Activated CD8-positive, alpha-beta memory T cell treated with anti-CD3 and anti-CD28 coated beads for 48 hours (primary cell): ENCODE measurements at places on chromosomes 5 and 9.

- no peak for DNase-seq
Measured at GRCh38 chr5:61670941-61671340, 338.9 kb downstream of the ZSWIM6 start.

DNA sequence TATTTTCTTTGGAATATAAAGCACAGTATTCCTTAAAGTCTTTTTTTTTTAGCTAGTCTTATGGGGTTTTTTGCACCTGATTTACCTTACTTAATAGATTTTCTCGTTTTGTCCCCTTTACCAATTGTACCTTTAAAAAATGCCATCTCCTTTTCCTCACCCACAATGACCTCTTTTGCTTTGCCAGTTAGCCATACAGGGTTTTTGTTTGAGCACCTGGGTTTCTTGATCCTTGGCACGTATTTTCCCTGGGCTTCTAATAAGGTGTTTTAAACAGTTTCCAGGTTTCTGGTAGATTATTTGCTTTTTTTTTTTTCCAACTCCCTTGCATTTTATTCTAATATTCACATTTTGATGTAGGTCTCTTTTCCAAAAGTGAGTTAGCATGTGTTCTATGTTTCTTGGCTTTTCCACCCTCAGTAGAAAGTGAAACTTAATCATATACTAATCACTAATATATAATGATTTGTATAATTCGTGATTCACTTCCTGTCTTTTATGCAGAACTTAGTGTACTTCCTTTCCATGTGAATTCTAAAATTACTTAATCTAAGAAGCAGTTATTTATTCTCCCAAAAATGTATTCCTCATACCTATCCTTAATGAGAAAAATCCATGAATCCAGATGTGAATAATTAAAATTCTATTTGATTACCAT, 673.9 kb upstream of the RGMB start:
- DNase-seq: no peak

- DNase-seq: no peak
Measured at GRCh38 chr5:143229426-143229895, 174.0 kb downstream of the NR3C1 start.

GRCh38 chr9:105890046-105890822, 195.9 kb downstream of the TMEM38B start:
- no peak for DNase-seq

GRCh38 chr9:127903557-127904475, 4.4 kb upstream of the ST6GALNAC6 start:
- DNase-seq: peak; percentile 74

DNA sequence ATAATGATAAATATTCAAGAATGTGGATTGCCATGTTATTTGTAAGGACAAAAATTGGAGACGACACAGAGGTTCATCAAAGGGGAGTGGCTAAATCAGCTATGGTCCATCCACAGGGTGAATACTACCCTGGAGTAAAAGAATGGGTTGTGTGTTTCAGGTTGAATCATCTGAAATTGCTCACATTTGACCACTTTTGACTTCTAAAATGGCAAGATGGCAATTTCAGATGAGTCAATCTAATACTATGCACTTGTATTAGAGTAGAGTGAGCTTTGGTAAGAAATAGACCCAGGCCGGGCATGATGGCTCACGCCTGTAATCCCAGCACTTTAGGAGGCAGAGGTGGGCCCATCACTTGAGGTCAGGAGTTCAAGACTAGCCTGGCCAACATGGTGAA, 131.8 kb downstream of the GAPVD1 start:
- DNase-seq: no peak

DNA sequence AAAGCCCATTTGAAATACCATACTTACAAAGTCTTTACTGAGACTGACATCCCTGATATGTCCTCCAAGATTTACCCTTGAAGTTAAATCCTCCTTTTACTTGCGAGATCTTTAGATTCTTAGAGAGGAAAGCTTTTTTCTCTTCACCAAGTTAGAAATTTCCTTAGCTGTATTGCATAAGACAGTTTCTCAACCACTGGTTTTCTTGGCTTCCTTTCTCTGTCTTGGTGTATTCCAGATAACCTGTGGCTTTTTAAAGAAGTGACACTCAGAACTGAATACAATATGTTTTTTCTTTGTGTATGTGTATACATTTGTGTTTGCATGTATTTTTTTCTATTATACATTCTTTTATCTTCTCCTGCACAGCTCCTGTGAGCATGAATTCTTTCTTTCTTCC, 65.0 kb downstream of the SNCAIP start:
- no peak for DNase-seq

- DNase-seq: peak; percentile 40
Measured at GRCh38 chr9:133782157-133783130, 44.3 kb upstream of the SARDH start.

- no peak for DNase-seq
Measured at GRCh38 chr5:125333416-125333815, 587.0 kb upstream of the ZNF608 start.

DNA sequence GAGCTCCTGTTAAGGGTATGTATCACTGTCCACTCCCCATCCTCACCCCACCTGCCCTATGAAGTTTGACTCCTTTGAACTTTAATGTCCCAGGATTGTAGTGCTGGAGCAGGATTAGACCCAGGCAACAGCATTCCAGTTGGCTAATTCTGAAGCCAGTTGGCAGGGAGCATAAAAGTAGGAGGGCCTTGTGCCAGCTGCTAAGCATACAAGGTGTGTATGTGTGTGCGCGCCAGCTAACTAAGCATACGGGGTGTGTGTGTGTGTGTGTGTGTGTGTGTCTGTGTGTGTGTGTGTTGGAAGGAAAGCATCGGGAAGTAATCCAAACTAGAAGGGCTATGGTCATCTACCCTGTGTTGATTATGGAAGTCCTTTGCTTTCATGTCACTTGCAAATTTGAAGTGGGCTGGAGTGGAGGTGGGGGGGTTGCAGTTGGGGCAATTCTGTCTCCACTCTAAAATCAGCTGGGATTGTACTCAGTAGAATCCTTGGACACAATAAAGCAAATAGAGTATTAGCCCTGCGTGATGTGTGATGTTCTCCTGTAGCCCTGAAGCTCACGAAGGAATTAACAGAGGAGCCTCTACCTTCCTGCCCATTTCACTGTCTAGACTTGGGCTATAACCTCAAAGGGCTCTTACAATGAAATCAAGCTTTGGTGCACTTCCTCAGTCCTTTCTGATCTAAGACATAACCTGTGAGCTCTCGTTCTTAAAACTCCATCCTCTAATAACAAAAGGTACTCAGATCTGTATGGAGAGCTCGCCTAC, 26.9 kb downstream of the HMGCR start:
- no peak for DNase-seq

- DNase-seq: no peak
Measured at GRCh38 chr9:16206518-16206917, 653.7 kb downstream of the CCDC171 start.

GRCh38 chr5:103298607-103299188, 40.1 kb downstream of the MACIR start:
- no peak for DNase-seq

GRCh38 chr5:112534611-112535255, 115.7 kb upstream of the EPB41L4A start:
- DNase-seq: no peak

DNA sequence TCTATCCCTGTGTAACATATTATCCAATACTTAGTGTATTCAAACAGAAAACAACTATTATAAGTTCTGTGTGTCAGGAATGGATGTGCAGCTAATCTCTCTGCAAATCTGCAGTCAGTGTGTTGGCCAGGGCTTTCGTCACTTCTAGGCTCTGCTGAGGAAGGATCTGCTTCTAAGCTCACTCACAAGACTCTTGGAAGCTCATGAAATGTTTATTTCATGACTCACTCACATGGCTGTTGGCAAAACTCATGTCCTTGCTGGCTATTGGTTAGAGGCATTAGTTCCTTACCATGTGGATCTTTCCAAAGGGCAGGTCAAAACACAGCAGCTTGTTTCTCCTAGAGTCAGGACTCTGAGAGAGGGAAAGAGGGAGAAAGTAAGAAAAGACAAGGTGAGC, 367.4 kb upstream of the SMARCA2 start:
- DNase-seq: no peak

DNA sequence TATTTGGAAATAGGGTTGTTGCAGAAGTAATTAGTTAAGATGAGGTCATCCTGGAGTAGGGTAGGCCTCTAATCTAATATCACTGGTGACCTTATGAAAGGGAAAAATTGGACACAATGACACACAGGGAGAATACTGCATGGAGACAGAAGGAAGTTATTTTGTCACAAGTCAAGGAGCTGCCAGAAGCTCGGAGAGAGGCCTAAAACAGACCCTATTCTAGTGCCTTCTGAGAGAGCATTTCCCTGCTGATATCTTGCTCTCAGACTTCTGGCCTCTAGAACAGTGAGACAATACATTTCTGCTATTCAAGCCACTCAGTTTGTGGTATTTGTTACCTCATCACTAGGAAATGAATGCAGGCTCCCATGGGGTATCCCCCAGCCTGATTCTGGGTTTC, 332.9 kb downstream of the CSNK1G3 start:
- DNase-seq: no peak

DNA sequence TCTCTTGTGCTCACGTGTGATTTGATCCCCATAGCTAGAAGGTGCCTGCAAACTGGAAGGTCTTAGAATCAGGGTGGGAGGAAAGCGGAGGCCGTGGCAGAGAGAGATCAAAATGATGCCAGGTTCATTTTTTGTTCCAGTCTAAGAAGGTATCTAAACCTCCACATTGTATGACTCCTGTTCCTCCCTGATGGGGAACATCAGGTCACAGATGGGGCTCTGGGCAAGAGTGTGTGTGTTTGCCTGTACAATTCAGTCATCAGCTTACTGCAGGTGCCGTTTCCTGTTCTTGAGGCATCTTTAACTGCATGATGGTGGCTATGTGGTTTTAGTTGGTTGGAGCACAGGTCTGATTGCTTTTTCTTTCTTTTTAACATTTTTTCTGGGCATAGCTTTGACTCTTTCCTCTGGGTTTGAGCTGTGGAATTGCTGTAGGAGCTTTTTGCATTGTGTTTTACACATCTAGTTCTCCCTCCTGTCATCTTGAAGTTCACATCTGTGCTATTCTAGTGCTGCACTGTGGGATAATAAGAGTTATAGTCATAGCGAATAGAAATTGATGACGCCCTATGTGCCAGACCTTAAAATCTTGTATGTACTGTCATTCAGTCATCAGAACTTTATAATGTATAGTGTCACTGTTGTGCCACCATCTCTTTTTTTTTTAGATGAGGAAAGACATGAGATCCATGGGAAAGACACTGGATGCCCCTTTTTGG, 30.8 kb downstream of the ARHGAP26 start:
- no peak for DNase-seq

- DNase-seq: no peak
Measured at GRCh38 chr5:96546120-96546519, 113.1 kb upstream of the PCSK1 start.

DNA sequence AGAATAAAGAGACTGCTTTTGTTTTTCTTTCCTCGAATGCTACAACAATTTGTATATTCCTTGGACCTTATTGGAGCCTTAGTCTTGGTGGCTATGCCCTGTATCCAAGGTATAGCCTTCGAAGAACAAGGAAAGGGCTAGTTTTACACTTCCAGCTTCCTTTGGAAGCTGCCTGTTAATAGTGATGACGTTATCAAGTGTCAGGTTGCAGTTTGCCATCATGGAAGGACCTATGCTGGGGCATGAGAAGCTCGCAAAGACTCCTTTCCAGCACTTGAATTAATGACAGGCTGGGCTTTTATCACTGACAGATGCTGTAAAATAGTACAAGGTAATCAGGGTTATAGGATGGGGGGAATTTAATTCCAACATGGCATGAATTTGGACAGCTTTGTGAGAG, 157.9 kb downstream of the KDM4C start:
- DNase-seq: no peak

DNA sequence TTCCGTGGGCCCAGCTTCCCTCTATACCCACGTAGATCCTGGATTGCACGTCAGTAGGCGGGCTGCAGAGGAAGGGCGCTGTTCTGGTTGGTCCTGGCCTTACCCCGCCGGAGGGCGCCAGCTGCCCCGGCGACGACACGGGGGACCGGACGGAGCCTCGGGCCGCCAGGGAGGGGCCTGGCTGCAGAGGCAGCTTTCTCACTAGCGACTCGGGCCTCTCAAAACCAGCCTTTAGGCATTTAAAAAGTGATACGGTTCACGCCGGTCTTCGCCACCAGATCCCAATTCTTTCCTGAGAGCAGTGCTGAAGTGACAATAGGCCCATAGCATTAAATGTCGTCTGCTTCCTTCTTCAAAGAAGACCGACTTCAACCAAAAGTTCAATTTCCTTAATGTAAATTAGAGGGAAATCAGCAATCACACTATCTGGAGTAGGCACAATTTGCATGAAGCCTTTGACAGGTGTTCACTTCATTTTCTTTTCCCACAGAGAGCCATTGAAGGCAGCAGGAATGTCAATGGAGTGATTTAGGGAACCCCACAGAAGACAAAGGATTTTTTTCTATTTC, 17.6 kb upstream of the UBE2D2 start:
- DNase-seq: no peak

GRCh38 chr9:132037458-132037857, 42.2 kb downstream of the MED27 start:
- DNase-seq: no peak

- no peak for DNase-seq
Measured at GRCh38 chr5:60538955-60539866, 160.8 kb downstream of the DEPDC1B start.

DNA sequence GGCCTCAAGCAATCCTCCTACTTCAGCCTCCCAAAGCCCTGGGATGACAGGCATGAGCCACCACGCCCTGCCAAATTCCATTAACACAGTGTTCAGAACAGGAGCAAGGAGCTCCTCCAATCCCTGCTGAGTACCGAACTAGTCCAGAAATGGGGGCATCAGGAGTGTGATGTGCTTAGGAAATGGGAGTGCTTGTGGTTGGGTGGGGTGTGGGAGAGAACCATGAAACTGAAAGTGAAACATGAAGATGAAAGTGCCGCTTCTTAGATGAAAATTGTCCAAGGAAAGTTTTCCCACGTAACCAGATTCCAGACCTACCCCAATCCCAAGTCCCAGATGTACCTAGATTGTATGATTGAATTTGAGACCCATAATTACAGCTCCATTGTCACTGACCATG, 16.7 kb upstream of the ZNF131 start:
- no peak for DNase-seq

DNA sequence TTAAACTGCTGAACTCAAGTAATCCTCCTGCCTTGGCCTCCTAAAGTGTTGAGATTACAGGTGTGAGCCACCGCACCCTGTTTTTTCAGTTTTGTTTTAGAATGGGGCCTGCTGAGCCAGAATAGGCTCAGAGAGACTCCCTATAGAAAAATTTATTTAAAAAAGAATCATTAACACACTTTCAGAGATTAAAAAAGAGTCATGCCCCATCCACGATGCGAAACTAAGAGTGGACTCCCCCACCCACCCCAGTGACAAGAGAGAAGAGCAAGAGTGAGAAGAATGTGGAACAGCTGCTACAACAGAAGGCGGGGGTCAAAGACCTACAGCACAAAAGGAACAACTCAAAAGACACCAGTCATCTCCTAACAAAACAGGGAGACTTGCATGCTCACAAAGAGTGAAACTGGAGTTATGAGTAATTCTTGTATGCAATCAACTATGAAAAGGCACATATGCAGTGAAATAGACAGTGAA, 47.2 kb downstream of the GLDC start:
- no peak for DNase-seq

DNA sequence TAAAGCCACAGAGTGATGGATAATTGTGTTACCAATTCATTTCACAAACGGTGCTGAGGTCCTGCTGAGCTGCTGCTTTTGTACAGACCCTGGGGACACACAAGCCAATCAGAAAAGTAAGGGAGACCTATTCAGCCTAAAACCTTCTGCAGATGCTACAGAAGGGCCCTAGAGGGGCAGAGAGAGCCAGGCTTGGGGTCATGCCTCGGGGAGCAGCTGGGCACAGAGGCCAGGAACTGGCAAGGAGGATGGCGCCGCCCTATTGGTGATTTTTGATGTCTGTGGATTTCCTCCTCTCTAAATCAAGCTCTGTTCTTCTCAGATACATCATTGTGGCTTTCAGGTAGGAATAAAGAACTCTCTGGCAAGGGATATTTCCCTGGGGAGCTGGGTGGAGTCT, 181.9 kb downstream of the ZNF462 start:
- DNase-seq: no peak
